ENCODE measurements at places on chromosomes 3 and 15.

DNA sequence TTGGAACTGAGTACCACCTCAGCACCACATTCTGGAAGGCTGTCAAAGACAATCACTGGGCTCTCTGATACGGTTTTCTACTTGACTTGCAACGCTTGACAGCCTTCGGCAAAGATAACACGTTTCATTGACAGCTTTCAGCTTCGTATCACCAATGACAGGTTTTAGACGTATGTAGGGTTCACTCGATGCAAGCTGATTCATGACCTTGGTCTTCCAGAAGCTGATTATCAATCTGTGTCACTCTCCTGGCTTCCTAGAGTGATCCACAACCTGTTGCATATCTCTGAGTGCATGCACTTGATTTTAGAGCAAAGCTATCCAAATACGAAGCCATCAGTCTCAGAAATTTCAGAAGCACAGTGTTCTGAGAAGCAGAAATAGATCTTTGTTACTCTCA is 381.6 kb downstream of the FEZF2 start:
- no peak for DNase-seq

GRCh38 chr3:184602372-184603150 is 41.0 kb downstream of the EPHB3 start:
- no peak for DNase-seq

DNA sequence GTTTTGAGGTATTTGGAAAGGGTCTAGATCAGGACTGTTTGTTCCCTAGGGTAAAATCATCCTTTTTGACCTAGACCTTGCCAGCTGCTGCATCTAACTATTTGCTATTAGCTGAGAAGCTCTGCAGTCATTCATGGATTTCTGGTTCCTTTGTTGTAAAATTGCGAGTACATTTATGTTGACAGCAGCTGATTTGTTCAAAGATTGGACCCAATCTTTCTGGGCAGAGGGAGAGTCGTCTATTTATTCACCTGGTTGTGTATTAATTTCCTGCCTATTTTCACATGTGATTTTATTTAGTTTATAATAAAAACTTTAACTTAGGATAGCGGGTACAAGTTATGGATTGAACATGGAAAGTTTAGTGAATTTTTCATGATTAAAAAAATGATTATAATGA is 236.3 kb downstream of the CNTN4 start:
- no peak for DNase-seq

GRCh38 chr3:17592956-17593355 is 149.5 kb downstream of the TBC1D5 start:
- DNase-seq: no peak

GRCh38 chr15:99592145-99592791 is 26.5 kb downstream of the MEF2A start:
- DNase-seq: no peak

- no peak for DNase-seq
Observed at GRCh38 chr3:11737742-11738141, 94.0 kb upstream of the VGLL4 start.

- DNase-seq: no peak
Observed at GRCh38 chr3:71854096-71854495, 69.1 kb upstream of the PROK2 start.

- no peak for DNase-seq
Observed at GRCh38 chr15:77904901-77905300, 172.6 kb downstream of the TBC1D2B start.

GRCh38 chr3:161508852-161509477 is 12.4 kb downstream of the OTOL1 start:
- no peak for DNase-seq

DNA sequence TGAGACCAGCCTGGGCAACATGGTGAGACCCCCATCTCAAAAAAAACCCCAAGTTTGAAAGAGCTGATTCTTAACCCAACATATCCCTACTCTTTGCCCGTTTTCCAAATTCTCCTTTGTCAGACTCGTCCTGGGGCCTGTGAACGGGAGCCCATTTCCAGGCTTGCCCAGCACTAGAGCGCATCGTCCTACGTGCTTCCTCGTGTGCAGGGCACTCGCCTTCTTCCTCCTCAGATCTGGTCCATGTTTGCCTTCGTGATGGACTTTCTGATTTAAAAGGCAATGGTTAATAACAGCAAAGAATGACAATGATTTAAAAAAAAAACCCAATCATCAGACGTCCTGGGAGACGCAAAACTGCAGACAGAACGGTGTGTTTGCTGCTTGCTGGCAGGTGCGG is 10.1 kb downstream of the MELTF start:
- DNase-seq: no peak

DNA sequence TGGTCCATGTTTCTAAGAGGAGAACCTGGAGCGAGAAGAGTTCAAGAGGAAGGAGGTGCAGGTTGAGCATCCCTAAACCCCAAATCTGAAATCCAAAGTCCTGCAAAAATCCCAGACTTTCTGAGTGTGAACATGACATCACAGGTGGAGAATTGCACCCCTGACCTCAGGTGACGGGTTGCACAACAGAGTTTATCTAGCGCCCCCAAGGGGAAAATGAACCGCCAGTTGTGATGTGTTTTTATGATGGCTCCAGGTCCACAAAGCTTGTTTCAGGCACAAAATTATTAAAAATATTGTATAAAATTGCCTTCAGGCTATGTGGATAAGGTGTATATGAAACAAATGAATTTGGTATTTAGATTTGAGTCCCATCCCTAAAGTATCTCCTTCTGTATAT is 420.0 kb downstream of the GABRB3 start:
- DNase-seq: no peak

DNA sequence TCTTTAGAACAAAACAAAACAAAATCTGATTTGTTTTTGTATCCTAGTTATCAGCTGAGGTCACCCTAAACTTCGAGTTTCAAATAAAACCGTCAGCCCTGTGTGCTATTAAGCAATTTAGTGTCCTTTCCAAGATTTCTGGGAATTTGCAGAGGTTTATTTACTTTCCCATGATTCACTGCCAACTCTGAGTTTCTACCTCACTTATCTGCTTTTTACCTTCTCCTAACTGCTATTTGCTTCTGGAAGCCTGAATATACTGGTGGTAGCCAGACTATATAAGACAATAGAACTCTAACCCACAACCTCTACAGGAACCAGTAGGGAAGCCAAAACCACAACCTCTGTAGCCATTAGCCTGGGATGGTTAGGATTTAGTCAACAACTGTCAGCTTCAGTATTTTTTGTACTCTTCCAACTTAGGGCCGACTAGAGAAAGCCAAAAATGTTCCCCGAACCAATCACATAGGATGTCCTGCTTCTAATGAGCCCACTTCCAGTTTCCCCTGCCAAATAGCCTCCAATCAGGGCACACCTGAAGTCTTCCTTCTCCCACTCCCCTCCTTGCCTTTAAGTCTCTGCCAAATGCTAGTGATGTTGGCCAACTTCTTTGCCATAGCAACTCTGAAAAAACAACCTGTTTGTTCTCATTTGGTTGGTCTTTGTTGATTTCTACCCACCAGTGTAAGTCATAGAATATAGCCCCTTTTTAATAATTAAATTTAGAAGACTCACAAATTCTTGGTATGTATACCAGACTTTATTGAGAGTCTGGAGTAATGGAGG is 273.1 kb downstream of the ULK4 start:
- no peak for DNase-seq

DNA sequence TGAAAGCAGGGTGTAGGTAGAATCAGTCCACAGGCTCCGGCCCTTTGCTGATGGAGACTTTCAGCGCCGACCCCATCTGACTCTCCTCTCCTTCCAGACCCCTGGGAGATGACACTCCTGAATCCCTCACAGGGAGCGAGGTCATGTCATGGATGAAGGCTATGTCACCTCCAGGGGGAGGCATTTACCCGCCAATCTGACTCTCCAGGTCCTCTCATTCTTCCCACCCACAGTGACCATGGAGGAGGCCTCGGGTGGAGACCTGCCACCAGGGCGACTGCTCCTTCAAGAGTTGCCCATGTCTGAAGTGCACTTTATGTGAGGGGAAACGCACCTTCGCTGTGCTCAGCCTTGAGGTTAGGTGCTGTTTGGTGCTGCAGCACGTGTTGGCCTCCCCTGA is 112.7 kb downstream of the KLF13 start:
- DNase-seq: no peak

DNA sequence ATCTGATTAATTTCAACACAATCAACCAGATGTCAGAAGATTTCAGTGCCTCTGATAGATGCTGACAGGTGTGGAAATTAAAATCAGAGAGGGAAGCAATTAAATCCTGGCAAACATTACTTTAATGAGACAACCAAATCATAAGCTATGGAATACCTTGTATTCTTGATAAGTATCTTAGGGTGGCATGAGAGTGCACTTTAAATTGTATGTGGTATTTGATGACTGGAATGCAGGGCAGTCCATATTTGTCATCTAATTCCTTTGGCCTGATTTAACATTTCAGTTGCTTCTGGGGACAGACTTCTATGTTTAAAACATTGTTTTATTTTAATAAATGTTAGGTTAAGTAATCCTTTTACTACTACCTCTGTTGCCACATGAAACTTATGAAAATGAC is 184.1 kb downstream of the LPP start:
- no peak for DNase-seq

GRCh38 chr3:113953677-113954076 is 5.9 kb downstream of the ZDHHC23 start:
- no peak for DNase-seq

- DNase-seq: no peak
Observed at GRCh38 chr15:100686725-100687473, 84.5 kb downstream of the ASB7 start.

- DNase-seq: no peak
Observed at GRCh38 chr15:31740203-31740602, 290.1 kb upstream of the CHRNA7 start.

DNA sequence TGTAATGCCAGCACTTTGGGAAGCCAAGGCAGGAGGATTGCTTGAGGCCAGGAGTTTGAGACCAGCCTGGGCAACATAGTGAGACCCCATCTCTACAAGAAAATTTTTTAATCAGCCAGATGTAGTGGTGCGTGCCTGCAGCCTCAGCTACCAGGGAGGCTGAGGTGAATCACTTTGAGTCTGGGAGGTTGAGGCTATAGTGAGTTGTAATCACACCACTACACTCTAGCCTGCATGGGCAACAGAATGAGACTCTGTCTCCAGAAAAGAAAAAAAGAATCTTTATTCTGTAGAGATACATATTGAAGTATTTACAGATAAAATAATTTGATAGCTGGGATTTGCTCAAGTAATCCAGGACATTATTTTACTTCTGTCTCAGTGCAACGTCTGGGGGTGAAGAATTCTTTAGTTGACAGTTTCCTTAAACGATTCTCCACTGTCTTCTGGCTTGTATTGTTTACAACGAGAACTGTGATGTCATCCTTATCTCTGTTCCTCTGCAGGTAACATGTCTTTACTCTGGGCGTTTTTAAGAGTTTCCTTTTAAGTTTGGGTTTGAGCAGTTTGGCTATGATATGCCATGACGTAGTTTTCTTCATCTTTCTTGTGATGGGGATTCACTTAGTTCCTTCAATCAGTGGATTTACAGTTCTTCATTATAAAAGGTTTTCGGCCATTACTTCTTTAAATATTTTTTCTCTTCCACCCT is 26.3 kb downstream of the KPNA1 start:
- DNase-seq: no peak

- DNase-seq: no peak
Observed at GRCh38 chr3:69199942-69200341, 77.5 kb upstream of the LMOD3 start.

DNA sequence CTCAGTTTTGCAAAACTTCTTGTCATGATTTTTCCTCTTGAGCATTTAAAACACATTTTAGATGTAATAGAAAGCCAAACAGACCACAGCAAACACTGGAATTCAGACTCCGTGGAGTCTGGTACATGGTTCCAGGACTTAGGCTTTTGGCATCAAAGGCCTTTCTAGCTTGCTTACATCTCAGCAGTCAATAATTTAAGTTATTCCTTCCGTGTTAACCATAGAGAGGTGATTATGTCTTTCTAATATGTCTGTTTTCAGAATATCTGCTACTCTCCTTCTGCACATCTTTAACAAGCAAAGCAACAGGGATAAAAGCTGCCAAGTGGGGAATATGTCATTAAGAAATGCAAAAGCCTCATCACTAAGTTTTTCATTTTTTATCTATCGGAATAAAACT is 171.7 kb upstream of the CRBN start:
- DNase-seq: no peak

- no peak for DNase-seq
Observed at GRCh38 chr15:43100971-43101370, 4.9 kb downstream of the UBR1 start.

GRCh38 chr3:8647137-8647985 is 2.8 kb upstream of the SSUH2 start:
- DNase-seq: no peak

DNA sequence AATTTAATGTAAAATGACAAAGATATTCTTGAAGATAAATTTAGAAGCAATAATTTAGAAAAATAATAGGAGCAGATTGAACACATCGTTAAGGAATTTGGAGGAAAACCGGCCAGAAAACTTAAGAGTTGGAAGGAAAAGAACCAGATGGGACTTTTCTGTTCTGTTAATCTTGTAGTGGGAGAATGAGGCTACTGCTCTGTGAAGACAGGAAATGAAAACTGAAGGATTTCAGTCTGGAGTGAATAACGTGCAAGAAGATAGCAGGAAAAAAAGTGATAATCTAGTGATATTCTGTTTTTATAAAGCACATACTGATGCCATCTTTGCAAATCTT is 74.2 kb downstream of the DPPA2 start:
- DNase-seq: no peak

- DNase-seq: no peak
Observed at GRCh38 chr3:124263168-124263567, 271.2 kb upstream of the ROPN1 start.

GRCh38 chr3:62312201-62312600 is 61.1 kb downstream of the FEZF2 start:
- no peak for DNase-seq
